ENCODE measurements at places on chromosomes 12 and 14.

GRCh38 chr12:24895612-24896011 is 53.3 kb downstream of the BCAT1 start:
- DNase-seq: no peak

DNA sequence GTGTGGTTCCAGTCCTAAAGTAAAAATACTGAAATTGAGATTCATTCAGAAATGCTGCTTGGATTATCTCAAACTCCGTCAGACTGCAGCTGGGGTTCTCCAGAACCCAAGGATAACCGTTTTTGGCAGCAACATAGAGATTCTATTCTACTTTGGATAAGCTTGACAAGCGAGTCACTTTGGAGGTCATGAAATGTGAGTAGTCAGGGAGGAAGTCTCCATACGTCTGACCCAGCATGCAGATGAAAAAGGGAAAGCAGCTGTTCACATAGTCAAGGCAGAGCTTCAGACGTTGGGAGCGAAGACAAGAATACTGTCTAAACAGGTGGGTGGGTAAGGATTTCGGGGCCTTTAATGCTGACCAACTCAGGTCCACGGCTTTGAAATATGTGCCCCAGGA is 14.9 kb upstream of the HSP90B1 start:
- DNase-seq: no peak

- DNase-seq: no peak
These were observed 323.1 kb downstream of the CACNA1C start for GRCh38 chr12:2375871-2376270.

DNA sequence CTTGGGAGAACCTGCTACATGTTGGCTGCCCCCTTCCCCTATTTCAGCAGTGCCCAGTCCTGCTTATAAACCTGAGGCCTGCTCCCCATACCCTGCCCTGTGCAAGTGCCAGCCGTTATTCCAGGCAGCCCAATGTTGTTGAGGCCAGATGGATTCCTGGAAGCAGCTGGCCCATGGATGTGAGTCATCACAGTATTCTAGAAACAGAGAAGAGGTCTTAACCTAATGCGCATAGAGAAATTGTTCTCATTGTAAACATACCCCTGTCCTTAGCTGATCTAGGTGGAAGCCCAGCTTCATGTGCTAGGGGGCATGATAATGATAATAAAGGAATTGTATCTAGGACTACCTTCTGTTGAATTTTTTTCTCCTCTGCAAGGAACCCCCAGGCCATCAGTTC is 69.7 kb downstream of the TSPAN11 start:
- DNase-seq: no peak

- no peak for DNase-seq
These were observed 122.2 kb upstream of the IGF1 start for GRCh38 chr12:102602521-102602920.

- no peak for DNase-seq
These were observed 80.6 kb upstream of the DICER1 start for GRCh38 chr14:95237958-95238340.

GRCh38 chr12:95147866-95148265 is 69.4 kb downstream of the FGD6 start:
- no peak for DNase-seq

GRCh38 chr14:104560586-104560945 is 19.0 kb upstream of the C14orf180 start:
- DNase-seq: no peak

- no peak for DNase-seq
These were observed 120.0 kb upstream of the SLC38A2 start for GRCh38 chr12:46492471-46493085.

- DNase-seq: no peak
These were observed 1104.3 kb downstream of the BCL11B start for GRCh38 chr14:98167705-98168104.

- DNase-seq: no peak
These were observed 5.7 kb downstream of the L3HYPDH start for GRCh38 chr14:59478540-59478939.

- DNase-seq: no peak
These were observed 84.7 kb downstream of the HECTD1 start for GRCh38 chr14:31122921-31123320.

GRCh38 chr12:104010606-104011169 is 39.3 kb downstream of the GLT8D2 start:
- no peak for DNase-seq

DNA sequence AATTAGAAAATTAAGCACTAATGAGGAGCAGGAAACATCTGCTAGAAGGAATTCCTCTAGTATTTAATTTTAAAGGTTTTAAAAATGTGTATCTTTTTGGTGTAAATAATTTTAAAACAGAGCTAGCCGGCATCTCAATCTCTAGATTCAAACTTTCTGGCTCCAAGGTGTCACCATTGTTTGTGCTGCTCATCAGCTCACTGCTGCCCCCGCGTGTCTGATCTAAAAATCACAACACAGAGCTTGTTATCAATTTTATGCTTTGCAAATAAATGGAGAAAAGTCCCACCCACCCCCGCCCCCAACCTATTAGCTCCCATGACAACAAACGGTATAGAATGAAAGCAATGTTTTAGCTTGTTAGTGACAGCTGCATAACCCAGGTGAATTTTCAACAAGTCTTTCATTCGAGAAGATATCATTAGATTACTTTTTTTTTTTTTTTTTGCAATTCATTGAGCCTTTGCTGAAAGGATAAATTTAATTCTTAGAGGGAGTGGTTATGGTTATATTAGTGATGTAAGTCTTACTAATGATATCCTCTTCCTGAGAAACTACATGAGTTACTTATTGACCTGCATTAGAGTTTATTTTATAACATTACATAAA is 11.3 kb upstream of the ABHD12B start:
- DNase-seq: peak; percentile 58

DNA sequence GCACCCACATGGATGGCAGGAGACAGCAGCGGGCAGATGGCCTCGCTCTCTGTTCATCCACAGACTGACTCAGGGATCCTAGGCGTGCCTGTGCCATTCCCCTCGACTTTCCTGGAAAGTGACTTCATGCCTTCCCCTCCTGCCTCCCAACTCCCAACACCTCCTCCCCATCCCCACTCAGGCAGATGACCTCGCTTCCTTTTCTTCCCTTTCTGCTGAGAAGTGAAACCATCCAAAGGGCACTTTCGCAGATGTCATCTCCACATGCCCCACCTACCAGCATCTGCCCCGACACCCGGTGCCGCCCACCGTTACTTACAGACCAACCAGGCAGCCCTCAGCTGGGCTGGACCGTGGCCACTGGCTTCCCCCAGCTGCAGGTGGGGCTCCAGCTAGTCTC is 29.6 kb downstream of the BEGAIN start:
- no peak for DNase-seq

- DNase-seq: no peak
These were observed 42.9 kb upstream of the ATP23 start for GRCh38 chr12:57898308-57898970.

GRCh38 chr12:54082397-54082892 is 28.8 kb downstream of the HOXC4 start:
- DNase-seq: peak; percentile 27

DNA sequence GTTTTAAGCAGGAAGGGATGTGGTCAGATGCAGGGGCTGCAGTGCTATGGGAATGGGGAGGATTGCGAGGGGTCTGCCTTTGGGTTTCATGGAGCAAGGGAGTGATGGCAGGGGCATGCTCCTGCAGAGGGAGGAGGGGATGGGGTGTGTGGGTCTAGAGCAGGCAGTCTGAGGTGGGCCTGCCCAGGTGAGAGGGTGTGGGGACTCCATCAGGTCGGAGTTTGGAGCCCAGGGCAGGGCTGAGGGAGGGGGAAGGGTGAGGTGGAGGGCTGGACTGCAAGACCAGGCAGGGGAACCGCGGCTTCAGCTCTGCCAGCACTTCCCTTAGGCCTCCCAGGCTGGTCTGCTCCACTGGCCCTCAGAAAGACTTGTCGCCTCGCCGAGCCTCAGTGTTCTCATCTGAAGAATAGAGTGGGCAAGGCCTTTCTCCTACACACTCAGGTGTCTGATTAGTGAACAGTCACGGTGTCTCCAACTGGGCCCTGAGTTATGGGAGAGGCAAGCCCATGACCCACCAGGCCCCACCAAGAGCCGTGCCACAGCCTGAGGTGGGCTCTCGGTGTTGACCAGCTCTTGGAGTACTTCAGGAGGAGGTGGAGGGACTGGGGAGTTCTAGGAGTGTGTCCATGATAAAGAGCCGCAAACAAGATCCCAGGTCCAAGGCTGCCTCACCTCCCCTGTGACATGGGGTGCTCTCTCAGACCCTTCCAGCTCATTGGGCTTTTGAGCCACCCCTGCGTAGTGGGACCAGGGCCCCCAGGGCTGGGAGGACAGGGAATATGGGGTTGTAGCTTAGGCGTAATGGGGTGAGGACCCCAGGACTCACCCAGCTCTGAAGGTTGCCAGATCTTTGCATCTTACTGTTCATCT is 20.1 kb upstream of the KRT80 start:
- DNase-seq: no peak

Measured in activated naive CD4-positive, alpha-beta T cell (primary cell).